ENCODE measurements at places on chromosomes 2 and 18.
A peak's percentile ranks its signal among the peaks of the same experiment; 100 is the strongest.

GRCh38 chr2:223044092-223044836 is 7.7 kb upstream of the KCNE4 start:
- no peak for DNase-seq

- DNase-seq, result no peak
Observed at GRCh38 chr18:47549021-47549540, 297.6 kb upstream of the SKOR2 start.

DNA sequence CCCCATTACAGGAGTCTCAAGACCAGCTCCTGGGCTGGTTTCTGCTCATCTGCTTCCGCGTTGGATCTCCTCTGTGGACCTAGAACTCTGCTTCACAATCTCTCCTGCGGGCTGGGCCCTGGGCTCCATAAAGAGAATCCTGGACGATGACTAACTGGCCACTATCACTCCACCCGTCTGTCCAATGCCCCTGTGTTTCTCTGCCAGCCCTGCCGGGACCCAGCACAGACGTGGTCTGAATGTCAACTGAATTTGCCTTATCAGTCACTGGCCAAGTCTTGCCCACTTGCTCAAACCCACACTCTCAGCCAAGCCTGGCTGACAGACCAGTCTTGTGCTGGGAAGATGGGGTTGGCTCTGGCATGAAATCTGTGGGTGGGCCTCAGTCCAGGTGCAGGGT is 17.4 kb downstream of the KIF3C start:
- DNase-seq, result no peak

- DNase-seq, result no peak
Observed at GRCh38 chr18:62847081-62847480, 131.7 kb downstream of the PHLPP1 start.

- no peak for DNase-seq
Observed at GRCh38 chr2:238450440-238450861, 23.7 kb downstream of the ASB1 start.

DNA sequence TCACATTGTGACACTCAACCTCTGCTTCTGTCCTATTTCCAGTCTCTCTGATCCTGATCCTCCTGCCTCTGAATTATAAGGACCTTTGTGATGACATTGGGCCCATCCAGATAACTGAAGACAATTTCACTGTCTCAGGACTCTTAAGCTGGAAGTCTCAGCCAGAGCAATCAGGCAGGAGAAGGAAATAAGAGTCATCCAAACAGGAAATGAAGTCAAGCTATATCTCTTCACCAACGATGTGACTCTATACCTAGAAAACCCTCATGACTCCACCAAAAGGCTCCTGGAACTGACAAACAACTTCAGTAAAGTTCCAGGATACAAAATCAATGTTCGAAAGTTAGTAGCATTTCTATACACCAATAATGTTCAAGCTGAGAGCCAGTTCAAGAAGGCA is 29.3 kb upstream of the TWIST2 start:
- DNase-seq, result peak; percentile 35

DNA sequence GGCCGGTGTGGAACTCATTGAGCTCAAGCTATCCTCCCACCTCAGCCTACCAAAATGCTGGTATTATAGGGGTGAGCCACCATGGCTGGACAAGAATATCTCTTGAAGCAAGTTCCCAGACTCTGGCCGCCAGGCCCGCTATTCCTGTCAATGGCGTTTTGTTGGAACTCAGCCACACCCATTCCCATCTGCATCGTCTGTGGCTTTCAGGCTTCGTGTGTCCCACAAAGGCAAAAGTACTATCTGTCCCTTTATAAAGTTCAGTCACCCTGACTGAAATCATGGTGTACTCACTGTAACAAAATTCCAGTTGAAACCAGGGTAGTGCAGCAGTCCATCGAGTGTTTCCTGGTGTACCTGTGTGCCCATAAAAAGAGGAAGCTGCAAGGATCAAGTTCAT is 96.7 kb downstream of the SH3BP4 start:
- DNase-seq, result no peak

DNA sequence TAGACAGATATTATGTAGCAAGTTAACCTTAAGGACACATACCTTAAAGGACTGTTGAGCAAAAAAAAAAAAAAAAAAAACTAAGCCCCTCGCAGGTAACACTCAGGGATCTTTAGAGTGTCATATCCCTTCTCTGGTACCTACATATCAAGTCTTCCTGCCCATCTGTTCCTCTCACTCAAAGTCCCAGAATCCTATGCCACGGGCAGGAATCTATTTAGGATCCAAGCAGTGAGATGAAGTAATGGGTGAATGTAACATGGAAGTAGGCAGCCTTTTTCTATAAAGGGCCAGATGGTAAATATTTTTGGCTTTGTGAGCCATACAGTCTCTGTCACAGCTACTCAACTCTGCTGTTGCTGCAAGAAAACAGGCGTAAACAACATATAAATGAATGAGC is 496.7 kb downstream of the STK39 start:
- no peak for DNase-seq

- no peak for DNase-seq
Observed at GRCh38 chr2:222504191-222504590, 79.8 kb downstream of the SGPP2 start.

- peak; percentile 62 for DNase-seq
Observed at GRCh38 chr2:145598434-145598833, 1078.5 kb upstream of the ZEB2 start.

DNA sequence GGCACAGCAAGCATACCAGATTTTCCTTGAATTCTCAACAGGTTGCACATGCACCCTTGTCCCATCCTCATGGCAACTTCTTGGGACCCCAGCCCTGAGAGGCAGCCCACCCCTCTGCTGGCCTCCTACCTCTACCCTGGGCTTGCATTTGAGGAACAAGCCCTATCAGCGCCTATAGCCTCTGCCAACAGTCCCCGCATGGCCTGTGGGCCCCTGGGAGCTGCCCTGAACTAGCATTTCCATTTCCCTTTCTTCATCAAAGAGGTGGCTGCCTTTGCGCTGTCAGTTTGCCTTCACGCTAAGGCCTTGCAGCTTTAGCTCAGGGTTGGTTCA is 5.4 kb upstream of the ZAP70 start:
- no peak for DNase-seq

DNA sequence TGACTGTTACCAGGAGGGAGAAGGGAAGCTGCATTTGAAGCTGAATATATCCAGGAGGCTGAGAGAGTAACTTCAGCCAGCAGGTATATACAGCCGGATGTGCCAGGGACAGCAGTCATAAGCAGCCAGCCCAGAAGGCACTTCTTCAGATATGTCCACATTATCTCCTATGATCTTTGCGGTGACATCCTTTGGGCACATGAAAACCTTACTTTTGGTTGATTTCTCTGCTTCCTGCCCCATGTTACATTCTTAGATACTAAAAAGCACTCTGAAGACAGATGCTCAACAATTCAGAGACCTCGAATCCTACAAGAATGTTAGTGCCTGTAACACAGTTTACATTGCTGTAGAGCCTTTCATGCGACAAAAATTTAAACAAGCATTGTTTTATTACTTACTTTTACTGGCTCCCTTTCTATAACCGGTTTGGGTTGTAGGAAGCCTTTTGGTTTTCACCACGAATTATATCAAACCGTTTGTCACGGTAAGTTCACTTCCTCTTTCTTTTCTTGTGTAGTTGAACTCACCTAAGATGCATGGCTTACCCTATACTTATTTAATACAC is 50.3 kb upstream of the TLK1 start:
- DNase-seq, result no peak

- DNase-seq, result no peak
Observed at GRCh38 chr2:168574856-168575630, 119.0 kb downstream of the CERS6 start.

GRCh38 chr2:26588576-26588975 is 52.6 kb downstream of the CIB4 start:
- no peak for DNase-seq

- no peak for DNase-seq
Observed at GRCh38 chr2:80429251-80429650, 124.7 kb upstream of the LRRTM1 start.

- DNase-seq, result no peak
Observed at GRCh38 chr2:58532641-58533040, 291.5 kb upstream of the FANCL start.

GRCh38 chr2:88621432-88621831 is 5.8 kb downstream of the EIF2AK3 start:
- DNase-seq, result no peak

DNA sequence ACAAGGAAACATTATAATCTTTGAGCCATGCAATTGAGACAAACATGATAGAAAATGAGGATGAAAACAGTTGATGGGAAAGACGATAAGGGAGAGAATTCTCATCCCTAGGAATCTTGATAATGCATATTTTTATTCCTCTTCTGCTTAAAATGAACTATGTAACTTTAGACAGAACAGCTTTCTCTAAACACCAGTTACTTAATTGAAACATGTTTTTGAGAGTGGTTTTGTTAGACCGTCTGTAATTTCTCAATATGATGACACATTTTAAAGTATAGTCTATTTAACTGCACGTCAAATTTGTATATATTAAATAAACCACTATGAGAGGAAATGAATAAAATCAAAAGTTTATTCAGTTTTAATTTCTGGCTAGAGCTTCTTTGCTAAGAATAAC is 1453.9 kb upstream of the NXPH2 start:
- DNase-seq, result no peak

DNA sequence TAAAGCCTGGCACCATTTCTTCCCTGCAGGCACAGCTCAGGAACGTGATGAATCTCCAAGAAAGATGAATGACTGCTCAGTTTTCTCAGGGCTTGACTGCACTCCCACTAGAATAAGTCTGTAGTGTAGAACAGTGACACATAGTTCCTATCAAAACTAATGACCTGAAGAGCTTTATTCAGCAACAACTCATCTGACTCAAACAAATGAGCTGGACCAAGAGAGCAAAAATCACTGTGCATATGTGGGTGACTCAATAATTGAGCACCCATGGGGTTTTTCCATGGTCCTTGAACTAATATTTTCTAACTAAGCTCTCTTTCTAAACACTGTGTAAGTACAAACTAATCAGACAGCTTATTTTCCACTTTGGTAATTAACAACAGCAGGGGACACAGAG is 61.1 kb upstream of the XDH start:
- DNase-seq, result peak; percentile 75

GRCh38 chr2:37375741-37376288 is 31.4 kb downstream of the QPCT start:
- peak; percentile 18 for DNase-seq

All from fibroblast of skin of right quadriceps (primary cell).